ENCODE measurements at places on chromosomes 4 and X. TPM values are rescaled to one million over a fixed set of nuclear protein-coding genes. Genes with fewer than 3 reads are reported as not detected.

GPRIN3 gene
- total RNA-seq, result 9.7 TPM

F8A1 gene
- 12.9 TPM for total RNA-seq

BTC gene
- 0.25 TPM for total RNA-seq

RASL11B gene
- 12.7 TPM for total RNA-seq

BMX gene
- 12.0 TPM for total RNA-seq

ETDB gene
- total RNA-seq, result not detected

DUSP21 gene
- total RNA-seq, result not detected

SHROOM2 gene
- total RNA-seq, result 2.7 TPM
